Kidney glomerular epithelial cell (primary cell): ENCODE measurements at places on chromosomes 5 and 9.

DNA sequence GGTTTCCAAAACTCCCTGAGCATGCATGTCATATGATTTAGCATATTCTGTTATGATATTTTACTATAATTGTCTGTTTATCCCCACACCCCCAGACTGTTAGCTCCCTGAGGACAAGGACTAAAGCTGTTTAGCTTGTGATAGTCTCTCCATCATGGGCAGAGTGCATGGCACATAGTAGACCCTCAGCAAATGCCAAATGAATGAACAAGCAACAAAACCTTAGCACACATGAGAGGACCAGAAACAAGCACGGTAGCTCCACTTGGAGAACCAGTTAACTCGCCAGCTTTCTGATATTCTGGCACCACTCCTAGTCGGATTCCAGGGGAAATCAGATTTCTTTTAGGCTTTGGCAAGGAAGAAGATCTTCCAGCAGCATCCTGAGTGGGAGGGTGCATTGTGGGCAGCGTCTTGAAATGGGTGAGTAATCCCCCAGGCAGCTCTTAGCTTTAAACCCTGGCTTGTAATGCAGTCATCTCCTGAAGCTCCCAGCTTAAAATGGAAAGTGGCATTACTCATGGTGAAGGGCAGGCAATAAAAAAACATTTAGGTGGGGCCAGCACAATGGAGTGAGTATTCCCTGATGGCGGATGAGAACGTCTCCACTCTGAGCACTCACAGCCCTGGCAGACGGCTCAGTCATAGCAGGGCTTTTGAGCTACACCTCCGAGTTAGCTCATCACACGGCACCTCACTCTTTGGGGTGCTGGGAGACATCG lies 41.1 kb downstream of the FGF1 start:
- DNase-seq, result peak; percentile 96

- no peak for DNase-seq
Observed at GRCh38 chr5:10622810-10623209, 58.9 kb downstream of the ANKRD33B start.

GRCh38 chr9:13001989-13002580 lies 227.3 kb downstream of the LURAP1L start:
- no peak for DNase-seq

GRCh38 chr9:26296910-26297572 lies 595.6 kb downstream of the CAAP1 start:
- DNase-seq, result peak; percentile 16

GRCh38 chr5:139649082-139649991 lies 1.2 kb downstream of the CXXC5 start:
- DNase-seq, result no peak

GRCh38 chr5:10681731-10682679 lies 79.0 kb downstream of the DAP start:
- no peak for DNase-seq

- DNase-seq, result no peak
Observed at GRCh38 chr9:137280474-137281344, 3.2 kb downstream of the TOR4A start.

DNA sequence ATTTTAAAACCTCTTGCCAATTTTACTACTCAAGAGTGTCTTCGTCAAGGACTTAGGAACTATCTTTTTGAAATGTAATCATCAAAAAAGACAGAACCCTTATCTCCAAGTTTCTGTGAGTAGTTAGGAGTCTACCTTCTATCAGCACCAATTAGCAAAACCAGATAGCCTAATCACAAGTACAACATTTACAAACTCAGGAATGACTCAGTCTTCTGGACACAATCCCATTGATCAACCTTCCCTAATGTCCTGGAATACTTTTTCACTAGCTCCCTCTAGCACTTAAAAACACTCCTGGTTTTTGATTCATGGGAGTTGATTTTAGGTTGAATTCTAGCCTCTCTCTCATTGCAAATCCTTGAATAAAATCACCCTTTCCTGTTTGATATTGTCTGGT lies 680.7 kb downstream of the PRR16 start:
- DNase-seq, result no peak

- DNase-seq, result no peak
Observed at GRCh38 chr9:95494022-95494415, 22.8 kb downstream of the PTCH1 start.

DNA sequence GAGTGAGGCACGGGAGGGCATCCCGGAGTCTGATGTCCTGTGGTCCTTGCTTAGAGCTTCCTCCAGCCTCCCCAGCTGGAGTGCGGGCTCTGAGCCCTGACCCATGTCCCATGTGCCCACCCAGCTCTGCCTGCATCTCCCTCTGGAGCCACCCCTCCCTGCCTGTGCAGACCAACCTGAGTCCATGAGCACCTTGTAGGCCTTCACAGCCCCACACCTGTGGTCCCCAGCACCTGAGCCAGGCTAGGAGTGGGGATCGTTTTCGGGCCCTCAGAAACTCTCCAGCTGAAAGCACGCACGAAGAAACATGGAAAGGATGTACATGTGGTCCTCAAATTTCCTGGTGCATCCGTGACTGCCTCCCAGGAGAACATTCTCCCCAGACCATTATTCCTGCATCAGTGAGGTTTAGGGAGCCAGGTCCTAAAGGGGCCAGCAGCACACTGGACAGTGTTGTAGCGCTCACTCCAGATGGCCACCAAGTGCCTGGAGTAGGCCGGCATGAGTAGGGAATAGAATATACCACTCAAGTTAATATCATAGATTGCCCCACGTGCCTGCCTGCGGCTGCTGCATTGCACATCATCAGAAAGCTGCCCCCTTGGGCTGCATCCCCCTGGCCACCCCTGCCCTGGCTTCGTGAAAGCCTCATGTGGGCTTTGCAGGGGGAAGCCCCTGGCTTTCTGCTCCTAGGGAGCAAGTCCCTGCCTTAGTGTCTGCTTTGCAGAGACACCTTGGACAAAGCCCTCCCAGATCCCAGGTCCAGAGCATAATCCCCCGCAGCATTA lies 80.6 kb downstream of the WNK2 start:
- DNase-seq, result no peak
